ENCODE measurements at places on chromosomes 11 and 22.

DNA sequence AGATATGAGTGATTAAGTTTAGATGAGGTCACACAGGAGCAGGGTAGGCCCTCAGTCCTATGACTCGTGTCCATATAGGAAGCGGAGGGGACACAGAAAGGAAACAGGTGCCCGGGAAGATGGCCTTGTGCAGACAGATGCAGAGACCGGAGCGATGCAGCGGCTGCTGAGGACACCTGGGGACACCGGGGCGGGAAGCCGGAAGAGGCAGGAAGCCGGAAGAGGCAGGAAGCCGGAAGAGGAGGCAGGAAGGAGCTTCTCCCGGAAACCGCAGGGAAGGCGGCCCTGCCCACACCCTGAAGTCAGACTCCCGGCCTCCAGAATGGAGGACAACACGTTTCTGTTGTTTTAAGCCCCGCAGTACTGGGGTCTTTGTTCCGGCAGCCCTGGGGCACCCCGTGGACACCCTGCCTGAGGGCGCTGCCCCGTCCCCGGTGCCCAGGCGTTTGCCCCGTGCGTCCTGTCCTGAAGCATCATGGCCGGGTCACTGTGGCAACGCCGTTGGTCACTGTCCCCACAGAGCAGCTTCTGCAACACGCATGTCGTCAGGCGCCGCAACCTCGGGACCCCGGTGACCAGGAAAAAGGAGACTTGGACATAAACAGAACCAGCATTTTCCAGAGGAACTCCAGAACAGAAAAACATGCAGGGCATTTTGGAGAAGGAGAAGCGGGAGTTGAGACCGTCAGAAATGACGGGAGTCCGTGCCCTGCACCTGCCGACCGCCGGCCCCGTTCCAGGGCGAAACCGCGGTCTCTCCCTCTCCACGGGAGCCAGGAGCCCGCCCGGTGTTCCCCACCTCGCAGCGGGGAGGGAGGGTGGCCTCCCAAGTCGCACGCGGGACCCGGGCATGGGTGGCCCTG lies 103.4 kb downstream of the BRD1 start:
- DNase-seq: peak; percentile 70

GRCh38 chr11:7905549-7905948 lies 25.5 kb downstream of the OR10A6 start:
- no peak for DNase-seq

DNA sequence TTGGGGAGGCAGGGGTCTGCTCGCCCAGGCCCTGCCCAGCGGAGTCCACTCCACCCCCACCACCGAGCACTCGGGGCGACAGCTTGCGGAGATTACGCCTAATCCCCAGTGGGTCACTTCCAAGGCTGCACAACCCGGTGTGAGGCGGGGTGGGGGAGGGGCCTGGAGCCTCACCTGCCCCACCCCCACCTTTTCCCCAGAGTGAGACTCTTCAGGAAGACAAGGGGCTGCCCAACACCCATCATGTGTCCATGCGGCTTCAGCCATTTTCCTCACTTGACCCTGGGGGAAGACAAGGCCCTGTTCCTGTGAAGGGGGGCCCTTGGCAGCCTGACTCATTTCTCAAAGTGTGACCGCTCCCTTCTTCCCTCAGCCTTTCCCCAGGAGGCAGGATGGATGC lies 12.5 kb downstream of the SYNGR1 start:
- no peak for DNase-seq

DNA sequence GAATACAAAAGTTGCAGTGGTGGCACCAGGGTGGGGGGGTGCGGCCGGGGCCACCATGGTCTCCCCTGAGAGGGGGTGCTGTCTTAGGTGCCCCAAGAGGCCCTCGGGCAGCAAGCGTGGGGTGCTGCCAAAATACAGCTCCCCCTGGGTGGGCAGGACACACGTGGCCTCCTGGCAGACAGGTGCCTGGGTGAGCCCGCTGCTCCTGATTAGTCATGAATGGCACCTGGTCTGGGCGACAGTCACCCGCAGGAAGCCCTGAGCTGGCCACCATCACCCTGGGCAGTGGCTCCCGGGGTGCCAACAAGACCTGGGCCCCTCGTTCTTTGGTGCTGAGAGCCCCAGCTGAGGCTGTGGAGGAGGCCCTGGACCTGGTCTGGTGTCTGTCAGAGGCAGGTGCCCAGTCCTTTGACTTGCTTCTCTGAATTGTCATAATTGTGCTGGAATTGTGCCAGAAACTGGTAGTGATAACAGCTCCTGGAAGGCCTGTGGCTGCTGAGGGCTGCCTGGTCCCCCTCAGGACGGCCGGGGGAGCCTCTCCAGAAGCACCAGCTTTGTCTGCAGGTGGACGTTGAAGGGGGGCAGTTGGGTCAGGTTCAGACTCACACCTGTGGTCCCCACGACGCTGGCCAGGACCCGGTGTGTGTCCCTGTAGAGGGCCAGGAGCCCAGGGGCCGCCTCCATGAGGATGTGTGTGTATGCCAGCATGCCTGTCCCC lies 14.8 kb downstream of the ALG12 start:
- DNase-seq: no peak

- no peak for DNase-seq
Observed at GRCh38 chr22:37218399-37218770, 6.1 kb upstream of the SSTR3 start.

- DNase-seq: no peak
Observed at GRCh38 chr11:78606667-78607066, 32.0 kb upstream of the NARS2 start.
